Peyer's patch (tissue), 4 donors: ENCODE measurements at places on chromosomes 13 and 19.

- no peak for DNase-seq
These were observed 9.0 kb upstream of the ACTN4 start for GRCh38 chr19:38638461-38638860.

GRCh38 chr13:54357284-54357933 lies 1328.8 kb downstream of the OLFM4 start:
- no peak for DNase-seq

- DNase-seq, result no peak
These were observed 803.6 kb downstream of the DIAPH3 start for GRCh38 chr13:59360108-59360507.

DNA sequence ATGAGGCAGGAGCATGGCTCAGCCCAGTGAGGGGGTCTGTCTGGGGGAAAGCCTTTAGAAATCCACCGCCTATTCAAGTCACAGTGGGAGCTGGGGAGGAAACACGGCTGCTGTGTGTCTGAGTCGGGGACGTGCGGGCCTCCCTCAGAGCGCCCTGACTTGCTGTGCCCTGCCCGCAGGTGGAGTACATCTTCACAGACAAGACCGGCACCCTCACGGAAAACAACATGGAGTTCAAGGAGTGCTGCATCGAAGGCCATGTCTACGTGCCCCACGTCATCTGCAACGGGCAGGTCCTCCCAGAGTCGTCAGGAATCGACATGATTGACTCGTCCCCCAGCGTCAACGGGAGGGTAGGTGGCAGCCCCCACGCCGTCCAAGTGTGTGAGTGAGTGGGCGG lies 137.8 kb upstream of the MCF2L start:
- peak; percentile 33 for DNase-seq

- peak; percentile 61 for DNase-seq
These were observed 2.9 kb downstream of the LDLR start for GRCh38 chr19:11092181-11092538.

DNA sequence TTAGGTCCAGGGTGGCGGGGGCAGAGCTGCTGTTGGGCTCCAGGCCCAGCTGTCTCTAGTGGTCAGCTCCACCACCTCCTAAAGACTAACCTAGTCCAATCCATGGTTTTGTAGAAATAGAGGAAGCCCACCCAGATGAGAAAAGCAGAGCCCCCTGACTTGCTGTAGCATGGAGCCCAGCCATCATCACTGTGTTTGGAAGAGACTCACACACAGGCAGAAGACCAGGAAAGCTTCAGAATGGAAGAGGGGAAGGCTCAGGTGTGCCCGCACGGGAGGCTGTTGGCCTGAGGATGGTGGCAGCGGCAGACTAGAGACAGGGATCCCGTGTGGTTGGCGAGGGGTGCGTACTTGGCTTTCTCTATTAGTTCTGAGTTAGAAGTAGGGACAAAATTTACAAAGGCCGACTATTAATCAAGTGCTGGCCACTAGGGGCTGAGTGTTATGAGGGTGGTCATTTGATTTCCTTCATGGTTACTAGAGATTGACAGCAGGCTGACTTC lies 193.2 kb upstream of the SOX1 start:
- DNase-seq, result peak; percentile 5
